ENCODE measurements at places on chromosomes 5 and 9.

GRCh38 chr5:59021286-59021673, 438.4 kb downstream of the RAB3C start:
- DNase-seq = no peak

DNA sequence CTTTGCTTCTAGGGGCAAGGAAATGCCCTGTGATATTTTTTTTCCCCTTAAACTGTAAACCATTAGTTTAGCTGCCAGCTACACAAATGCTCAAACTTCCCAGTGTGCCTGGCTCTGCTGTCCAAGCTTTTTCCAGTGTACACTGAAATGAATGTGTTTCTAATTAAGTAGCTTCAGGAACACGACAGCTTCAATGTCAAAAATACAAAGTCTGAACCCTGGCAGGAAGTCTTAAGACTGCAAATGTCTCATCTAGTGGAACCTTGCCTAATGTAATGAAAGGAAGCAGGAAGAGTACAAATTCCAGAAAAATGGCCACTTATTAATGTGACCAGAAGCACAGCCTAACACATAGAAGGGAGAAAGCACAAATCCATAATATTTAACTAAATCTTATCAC, 255.2 kb downstream of the CRB2 start:
- no peak for DNase-seq

DNA sequence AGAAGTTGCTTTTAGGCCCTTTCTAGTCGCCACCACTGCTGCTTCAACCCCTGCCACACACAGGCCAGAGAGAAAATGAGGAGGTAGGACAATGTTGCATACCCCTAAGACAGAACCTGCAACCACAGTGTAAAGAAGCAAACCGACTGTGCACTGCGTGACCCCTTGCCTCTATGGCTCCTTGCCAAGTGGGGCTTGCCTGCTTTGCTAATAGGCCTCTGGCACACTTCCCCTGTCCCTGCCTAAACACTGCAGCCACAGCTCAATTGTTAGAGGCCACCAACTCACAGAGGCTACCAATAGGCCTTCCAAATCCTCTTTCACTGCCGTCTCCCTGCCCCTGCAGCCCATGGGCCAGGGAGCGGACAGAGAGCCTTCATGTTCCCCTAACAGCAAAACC, 280.1 kb downstream of the CDH10 start:
- no peak for DNase-seq

DNA sequence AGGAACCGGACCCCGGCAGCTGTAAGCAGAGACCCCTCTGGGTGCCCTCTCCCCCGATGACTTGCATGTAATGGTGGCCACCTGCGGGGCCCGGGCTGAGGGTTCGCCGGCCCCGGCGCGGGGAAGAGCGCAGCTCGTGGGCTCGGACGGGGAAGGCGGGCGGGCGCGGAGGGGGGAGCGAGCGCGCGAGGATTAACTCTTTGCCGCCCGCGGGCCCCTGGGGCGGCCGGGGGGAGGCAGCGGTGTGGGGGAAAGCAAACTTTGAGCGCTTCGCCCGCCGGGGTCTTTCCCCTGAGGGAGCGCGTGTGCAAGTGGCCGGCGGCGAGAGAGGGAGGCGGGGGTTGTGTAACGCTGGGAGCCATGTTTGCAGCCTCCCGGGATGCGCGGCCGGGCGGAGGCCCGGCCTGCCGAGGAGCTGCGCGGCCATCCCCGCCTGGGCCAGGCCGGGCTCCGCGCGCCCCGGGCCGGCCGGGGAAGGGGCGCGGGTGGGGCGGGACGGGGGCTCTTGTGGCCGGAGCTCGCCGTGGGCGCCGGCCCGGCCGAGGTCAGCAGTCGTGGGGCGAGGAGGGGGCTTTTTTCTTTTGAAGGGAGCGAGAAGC, 547 bp downstream of the ANP32B start:
- peak; percentile 23 for DNase-seq

GRCh38 chr9:132984202-132985070, 5.9 kb downstream of the GFI1B start:
- DNase-seq = no peak

DNA sequence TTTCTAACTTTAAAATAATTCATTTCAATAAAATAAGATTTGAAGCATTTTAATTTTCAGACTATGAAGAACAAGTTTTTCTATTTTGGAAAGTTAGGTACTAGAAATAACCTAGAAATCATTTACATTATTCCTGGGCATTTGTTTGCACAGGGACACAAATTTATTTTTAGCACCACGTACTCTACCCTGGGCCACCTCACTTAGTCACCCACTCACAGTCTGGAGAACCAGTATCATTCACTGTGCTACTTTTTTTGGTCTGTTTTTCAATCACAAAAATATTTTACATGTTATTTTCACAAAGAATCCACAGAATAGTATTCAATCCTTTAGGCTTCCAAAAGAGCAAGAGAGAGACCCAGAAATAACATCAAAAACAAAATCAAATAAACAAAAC, 128.6 kb upstream of the ACOT12 start:
- DNase-seq = no peak

DNA sequence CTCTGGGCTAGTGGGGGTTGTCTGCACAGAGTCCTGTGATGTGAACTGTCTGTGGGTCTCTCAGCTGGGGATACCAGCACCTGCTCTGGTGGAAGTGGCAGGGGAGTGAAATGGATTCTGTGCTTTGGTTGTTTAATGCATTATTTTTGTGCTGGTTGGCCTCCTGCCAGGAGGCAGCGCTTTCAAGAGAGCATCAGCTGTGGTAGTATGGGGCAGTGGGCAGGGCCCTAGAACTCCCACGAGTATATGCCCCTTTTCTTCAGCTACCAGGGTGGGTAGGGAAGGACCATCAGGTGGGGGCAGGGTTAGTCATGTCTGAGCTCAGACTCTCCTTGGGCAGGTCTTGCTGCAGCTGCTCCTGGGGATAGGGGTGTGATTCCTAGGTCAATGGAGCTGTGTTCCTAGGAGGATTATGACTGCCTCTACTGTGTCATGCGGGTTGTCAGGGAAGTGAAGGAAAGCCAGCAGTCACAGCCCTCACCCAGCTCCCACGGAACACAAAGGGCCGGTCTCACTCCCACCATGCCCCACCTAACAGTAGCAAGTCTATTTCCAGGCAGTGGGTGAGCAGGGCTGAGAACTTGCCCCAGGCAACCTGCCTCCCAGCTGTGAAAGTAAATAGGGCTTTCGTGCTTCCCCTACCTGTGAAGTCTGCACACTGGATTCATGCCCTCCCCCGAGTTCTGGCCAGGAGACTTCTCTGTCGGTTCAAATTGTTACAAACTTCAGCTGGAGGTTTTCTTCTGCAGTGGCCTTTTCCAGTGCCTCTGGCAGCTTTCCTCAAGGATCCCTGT, 25.7 kb upstream of the FAM81B start:
- DNase-seq = no peak

GRCh38 chr9:134861595-134862334, 18.8 kb upstream of the FCN2 start:
- no peak for DNase-seq

DNA sequence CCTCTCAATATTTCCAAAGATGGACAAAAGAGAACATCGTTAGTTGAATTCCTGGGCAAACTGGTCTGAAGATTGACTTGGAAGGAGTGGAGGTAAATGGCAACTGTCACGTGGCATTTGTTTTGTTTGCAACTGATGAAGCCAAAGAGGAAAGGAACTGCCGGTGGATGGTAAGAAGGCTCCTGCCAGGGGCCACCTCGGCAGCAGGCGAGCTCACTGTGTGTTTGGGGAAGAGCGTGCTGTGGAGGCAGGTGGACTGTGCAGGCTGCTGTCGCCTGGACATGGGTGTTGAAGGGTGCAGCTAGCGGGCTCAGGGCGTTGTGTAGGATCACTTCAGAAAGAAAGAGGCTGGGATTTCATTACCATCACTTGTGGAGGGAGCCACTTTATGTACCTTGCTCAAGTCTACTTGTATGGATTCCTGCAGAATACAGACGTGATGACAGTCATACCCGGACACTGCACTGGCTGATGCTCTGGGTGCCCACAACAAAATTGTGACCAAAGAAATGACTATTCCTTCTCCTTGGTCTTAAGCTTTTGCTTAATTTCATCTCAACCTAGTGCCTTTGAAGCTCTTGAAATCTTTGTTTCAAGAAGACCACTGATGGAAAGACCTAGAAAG, 72.7 kb downstream of the MAP1B start:
- no peak for DNase-seq

DNA sequence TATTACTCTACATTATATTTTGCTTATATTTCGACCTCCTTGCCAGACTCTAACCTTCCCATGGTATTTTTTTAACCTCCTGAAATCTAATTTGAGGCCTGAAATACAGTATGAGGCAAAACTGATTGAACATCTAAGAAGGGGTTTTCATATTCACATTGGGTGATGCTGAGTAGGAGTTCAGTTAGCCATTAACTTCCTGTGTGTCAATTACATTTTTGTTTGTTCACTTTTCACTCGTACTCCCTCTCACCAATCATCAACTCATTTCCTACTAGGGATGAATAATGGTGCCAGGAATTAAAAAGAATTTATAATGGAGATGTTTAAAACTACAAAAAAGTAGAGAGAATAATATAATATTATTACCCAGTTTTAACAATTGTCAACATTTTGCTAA, 27.6 kb upstream of the GLRA1 start:
- DNase-seq = no peak

DNA sequence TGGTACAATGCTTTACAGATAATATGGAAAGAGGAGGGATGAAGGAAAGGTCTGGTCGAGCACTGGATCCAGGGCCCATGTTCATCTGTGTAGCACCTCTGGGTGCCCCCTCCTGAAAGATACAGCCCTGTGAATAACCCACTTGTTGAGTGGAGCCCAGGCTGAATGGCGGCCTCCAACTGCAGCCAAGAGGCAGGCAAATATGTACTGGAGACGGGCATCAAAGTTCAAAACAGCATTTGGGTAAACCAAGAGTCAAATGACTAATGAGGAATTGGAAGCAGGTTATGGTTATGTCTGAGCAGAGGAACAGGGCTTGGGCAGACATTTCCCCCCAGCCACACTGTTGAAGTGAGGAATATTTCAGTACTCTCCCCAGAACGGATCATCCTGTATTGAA, 1.1 kb downstream of the C9 start:
- no peak for DNase-seq

DNA sequence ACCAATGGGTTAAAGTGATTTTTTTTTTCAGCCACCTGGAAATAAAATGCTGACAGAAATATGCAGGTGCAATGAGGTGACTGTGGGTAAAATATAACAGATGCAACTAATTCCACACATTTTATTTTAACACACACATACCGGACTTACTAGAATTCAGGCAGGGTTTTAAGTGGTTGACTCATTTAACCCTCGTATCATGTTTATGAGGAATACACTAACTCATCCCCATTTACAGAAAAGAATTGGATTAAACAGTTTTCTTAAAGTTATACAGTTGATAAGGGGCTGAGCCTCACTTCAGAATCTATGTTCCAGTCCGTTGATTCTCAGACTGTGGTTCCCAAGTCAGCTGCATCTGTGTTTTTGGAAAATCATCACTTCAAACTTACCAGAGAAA, 207.5 kb downstream of the CHSY3 start:
- no peak for DNase-seq

- DNase-seq = no peak
Measured at GRCh38 chr9:110443146-110443865, 105.6 kb upstream of the TXNDC8 start.

DNA sequence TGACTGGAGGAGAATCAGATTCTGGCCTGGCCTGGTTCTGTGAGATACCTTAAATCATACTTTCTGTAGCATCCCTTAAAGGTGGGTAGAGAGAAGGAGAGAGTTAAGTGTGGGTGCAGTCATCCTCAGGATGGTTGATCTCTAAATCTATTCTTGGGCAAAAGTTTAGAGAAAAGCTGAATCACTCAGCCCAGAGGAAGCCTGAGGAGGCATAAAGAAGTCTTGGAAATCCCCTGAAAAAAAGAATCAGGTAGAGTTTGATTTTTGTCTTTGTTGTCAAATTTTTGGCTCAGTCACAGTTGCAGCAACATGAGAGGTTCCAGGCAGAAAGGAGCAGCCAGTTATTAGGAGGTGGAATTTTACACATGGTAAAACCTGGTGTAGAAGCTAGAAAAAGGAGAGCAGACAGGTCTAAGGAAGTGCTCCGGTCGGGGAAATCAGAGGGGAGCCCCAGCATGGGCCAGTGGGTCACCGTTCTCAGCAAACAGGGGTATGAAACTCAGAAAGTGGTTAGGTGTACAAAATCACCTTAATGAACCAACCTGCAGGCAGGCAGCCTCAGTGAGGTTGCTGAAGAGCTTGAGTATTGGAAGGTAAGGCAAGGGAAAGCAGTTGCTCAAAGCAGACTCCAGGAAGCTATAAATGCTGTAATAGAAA, 116.2 kb upstream of the CNTLN start:
- no peak for DNase-seq

DNA sequence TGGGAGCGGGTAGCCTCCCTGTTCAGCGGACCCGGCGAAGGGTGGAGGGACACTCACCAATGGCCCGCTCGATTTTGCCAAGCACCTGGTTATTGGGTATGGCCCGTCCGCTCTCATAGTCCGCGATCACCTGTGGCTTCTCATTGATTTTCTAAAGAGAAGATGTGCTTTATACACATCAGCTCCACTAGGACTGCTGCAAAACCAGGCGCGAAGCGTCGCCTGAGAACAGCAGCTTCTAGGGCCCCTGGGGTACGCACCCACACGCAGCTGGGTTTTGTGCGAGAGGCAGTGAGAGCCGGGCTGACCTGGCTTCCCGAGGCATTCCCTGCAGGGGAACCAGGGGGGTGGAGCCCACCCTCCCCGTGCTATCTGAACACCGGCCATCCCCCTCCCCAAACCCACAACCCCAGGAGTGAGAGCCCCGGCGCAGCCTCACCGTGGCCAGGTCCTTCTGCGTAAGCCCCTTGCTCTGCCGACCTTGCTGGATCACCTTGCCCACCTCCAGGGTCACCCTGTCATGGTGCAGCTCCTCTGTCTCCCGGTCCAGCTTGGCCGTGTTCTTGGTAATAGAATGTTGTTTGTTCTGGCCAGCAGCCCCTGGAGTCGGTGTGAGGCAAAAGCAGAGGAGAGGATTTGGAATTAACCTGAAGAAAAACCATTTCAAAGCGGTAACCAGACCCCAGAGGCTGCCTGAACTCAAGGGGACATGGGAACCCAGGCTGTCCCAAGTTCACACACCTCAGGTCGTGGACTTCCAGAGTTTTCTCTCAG, 3.1 kb downstream of the EDF1 start:
- DNase-seq = no peak

GRCh38 chr9:4442806-4443205, 47.5 kb upstream of the SLC1A1 start:
- DNase-seq = no peak

DNA sequence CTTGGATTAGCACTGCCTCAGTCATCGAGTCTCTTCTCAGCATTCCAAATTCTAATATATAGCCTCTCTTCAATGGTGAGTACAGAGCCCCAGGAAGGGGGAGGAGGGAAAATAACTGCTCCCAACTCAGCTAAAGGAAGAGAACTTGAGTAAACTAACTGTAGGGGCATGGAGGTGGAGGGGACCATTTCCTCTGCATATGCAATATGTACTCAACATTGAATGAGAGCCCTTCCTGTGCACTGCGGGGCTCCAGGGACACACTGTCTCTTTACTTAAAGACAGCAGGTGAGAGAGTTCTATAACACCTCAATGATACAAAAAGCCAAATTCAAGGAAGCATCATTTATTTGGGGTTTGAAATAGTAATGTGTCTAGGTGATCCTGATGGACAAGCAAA, 75.1 kb downstream of the GNAQ start:
- DNase-seq = no peak
